IMR-90 (cell line): ENCODE measurements at places on chromosomes 3 and 15. TPM values are rescaled to one million over a fixed set of nuclear protein-coding genes. Genes with fewer than 3 reads are reported as not detected.
A peak's percentile ranks its signal among the peaks of the same experiment; 100 is the strongest.

The COMMD2 gene
- 31.9 and 46.1 TPM in 2 replicates for total RNA-seq

- H3K27ac ChIP-seq, result no peak overlapping the region
- H3K27me3 ChIP-seq, result no peaks in the 10 kb centered on the region
- no peaks in the 10 kb centered on the region for H3K4me1 ChIP-seq
These were observed 16.0 kb downstream of the DNAJC19 start for GRCh38 chr3:180973543-180973942.

- no peak overlapping the region for H3K4me3 ChIP-seq
- DNase-seq, result peak; percentile 87
- no peak overlapping the region for H3K27ac ChIP-seq
- no peaks in the 10 kb centered on the region for H3K27me3 ChIP-seq
These were observed 5.6 kb upstream of the CCDC13 start for GRCh38 chr3:42778644-42779043.

- H3K4me3 ChIP-seq, result no peak overlapping the region
- DNase-seq, result no peak
- peaks cover 14% of the 10 kb centered on the region for H3K36me3 ChIP-seq
- H3K4me1 ChIP-seq, result peaks cover 6% of the 10 kb centered on the region
These were observed 35.1 kb upstream of the CSPG5 start for GRCh38 chr3:47613722-47614121.

DNA sequence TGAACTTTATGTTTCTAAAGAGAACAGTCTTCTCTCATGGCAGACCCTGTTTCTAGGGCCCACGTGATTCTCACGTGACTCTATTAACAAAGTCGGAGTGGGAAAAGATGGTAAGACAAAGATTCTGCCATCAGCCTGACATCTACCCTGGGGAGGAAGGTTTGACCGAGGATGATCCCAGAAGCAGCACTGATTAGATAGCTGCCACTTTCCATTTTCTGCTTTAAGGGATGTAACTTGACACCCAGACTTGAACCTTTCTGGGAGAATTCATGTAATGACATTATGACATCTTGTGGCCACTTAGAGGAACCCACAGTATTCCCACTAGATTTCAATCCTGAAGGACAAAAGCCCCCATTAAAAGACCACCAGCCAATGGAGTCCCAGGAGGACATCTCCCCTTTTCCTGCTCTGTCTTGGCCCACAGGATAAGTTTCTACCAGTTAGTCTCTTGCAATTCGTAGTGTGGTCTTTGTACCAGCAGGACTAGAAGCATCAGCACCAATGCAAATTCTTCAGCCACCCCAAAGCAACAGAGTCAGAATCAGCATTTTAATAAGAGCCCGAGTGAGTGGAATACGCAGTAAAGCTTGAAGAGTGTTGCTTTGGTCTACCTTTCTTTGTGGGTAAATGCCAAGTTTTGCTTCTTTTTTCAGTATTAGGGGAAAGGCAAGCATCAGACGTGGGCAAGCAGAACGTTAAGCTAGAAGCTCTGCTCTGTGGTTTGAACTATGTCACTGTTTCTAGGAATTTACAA, 480.5 kb upstream of the PROK2 start:
- no peak overlapping the region for H3K4me3 ChIP-seq
- no peak for DNase-seq
- peaks cover 6% of the 10 kb centered on the region for H3K4me1 ChIP-seq
- H3K27ac ChIP-seq, result no peak overlapping the region
- peaks cover 33% of the 10 kb centered on the region for H3K27me3 ChIP-seq
- no peaks in the 10 kb centered on the region for H3K36me3 ChIP-seq

DNA sequence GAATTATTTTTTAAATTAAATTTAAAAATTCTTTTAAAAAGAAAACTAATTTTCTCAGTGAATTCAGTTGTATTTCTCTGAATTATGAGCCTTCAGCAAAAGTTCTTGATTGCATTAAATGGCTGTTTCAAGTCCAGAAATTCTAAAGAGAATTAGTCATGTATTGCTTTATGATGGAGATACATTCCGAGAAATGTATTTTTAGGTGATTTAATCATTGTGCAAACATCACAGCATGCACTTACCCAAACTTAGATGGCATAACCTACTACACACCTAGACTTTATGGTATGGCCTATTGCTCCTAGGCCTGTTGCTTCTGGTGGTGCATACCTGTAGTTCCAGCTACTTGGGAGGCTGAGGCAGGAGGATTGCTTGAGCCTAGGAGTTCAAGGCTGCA, 44.3 kb upstream of the GCNT3 start:
- H3K4me1 ChIP-seq, result no peaks in the 10 kb centered on the region
- no peak overlapping the region for H3K27ac ChIP-seq
- H3K36me3 ChIP-seq, result no peaks in the 10 kb centered on the region
- DNase-seq, result no peak
- peaks cover 3% of the 10 kb centered on the region; the same call in 1 of the 2 replicates for H3K27me3 ChIP-seq
